Mesothelial cell of epicardium (in vitro differentiated cells): ENCODE measurements at places on chromosomes 11 and 22. TPM values are rescaled to one million over a fixed set of nuclear protein-coding genes. Genes with fewer than 3 reads are reported as not detected.

CRYBB2 gene
- total RNA-seq, result not detected in 3 replicates

LTBP3 gene
- 314 to 333 TPM (median 318 TPM) in 3 replicates for total RNA-seq

DNA sequence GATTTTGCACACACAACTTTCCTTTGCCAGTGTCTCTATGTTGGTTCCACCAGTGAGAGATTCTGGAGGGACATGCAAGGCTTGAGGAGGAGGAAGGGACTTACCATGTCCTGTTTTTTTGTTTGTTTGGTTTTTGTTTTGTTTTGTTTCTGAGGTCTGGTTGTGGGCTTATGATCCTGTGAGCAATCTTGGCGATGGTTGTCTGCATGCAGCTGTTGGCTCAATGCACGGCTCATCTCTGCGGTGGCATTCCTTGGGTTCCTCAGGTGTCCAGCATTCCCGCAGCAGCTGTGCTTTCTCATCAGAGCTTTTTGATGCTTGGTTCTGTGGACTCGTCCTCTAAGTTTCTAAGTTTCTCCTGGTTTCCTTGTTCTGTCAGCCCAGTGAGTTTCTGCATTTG is 4.8 kb upstream of the NNMT start:
- H3K27me3 ChIP-seq, result no peaks in the 10 kb centered on the region
- no peak overlapping the region for H3K27ac ChIP-seq
- no peak overlapping the region for H3K4me3 ChIP-seq
- no peaks in the 10 kb centered on the region for H3K36me3 ChIP-seq

GRCh38 chr22:19447330-19448075 is at the start of gene C22orf39:
TSS of gene C22orf39 (minus strand) at chr22:19447711. CDS start at chr22:19447688, 23 bp downstream.
- DNase-seq, result peak; percentile 60
- H3K4me1 ChIP-seq, result peaks cover 25% of the 10 kb centered on the region
- H3K27me3 ChIP-seq, result no peaks in the 10 kb centered on the region
- peak within 1 kb of the TSS; percentile 88 for H3K4me3 ChIP-seq
- peak within 1 kb of the TSS; percentile 96 for H3K27ac ChIP-seq
- peaks cover 4% of the 10 kb centered on the region for H3K36me3 ChIP-seq

DNA sequence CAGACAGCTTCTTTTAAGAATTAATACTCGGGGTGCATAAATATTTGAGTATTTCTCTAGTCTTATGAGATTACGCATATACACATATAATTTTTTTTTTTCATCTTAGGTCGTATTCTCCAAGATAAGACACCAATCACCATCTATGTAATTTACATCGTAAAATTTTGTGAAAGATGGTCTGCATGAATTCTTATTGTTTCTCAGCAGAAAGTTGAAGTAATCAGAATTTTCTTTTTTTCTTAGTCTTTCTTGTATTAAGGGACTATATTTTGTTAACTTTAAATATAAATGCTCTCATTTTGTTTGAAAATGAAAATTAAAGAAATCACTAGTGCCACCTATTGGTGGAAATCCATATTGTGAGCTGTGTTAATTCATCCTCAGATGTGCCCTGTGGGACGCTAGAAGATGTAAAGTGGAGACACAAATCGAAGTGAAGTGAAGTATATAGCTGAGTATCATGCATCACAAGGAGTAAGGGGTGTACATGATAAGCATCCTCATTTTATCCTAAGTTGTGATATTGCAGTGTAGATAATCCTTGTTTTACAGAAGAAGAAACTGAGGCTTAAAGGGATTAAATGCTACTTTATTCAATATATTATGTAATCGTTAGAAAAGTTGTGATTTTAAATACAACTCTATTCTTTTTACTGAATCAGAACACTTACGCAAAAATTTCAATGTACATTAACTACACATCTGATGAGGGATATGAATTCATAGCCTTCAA is 2084.3 kb downstream of the LRRC4C start:
- H3K4me1 ChIP-seq, result no peaks in the 10 kb centered on the region
- no peaks in the 10 kb centered on the region for H3K27me3 ChIP-seq
- H3K36me3 ChIP-seq, result no peaks in the 10 kb centered on the region
- DNase-seq, result no peak

- peaks cover 11% of the 10 kb centered on the region for H3K27me3 ChIP-seq
- H3K27ac ChIP-seq, result no peak overlapping the region
- no peaks in the 10 kb centered on the region for H3K36me3 ChIP-seq
- no peak for DNase-seq
These were observed 74.2 kb downstream of the KIRREL3 start for GRCh38 chr11:126926376-126926791.

GRCh38 chr11:18726040-18726439 is at the start of gene IGSF22:
TSS of gene IGSF22 (minus strand) at chr11:18726188. CDS start at chr11:18724236, 1,952 bp downstream.
- no peak for DNase-seq
- peaks cover 4% of the 10 kb centered on the region for H3K27me3 ChIP-seq
- no peaks in the 10 kb centered on the region for H3K36me3 ChIP-seq

DNA sequence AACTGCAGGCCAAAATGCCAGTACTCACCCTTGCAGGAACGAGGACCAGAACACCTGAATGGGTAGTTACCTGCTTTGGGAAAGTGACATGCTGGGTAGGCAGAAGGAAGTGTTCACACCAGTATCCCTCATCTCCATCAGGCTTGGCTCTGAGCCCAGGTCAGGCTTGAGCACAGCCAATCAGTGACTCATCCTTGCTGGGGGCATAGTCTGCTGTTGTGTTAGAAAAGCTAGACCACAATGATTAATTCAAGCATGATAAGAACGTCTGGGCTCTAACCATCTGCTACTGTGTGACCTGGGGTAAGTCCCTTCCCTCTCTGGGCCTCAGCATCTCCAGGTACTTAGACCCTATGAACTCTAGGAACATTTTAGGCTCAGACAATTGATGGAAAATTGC is 450.4 kb downstream of the MIAT start:
- H3K4me1 ChIP-seq, result peaks cover 56% of the 10 kb centered on the region
- H3K36me3 ChIP-seq, result no peaks in the 10 kb centered on the region
- H3K27ac ChIP-seq, result peak overlapping the region; percentile 92
- no peak overlapping the region for H3K4me3 ChIP-seq
- no peak for DNase-seq

- H3K27ac ChIP-seq, result peak overlapping the region; percentile 82
- no peaks in the 10 kb centered on the region for H3K27me3 ChIP-seq
- DNase-seq, result no peak
- no peaks in the 10 kb centered on the region for H3K36me3 ChIP-seq
- H3K4me1 ChIP-seq, result peaks cover 31% of the 10 kb centered on the region
These were observed 380.3 kb upstream of the PITPNB start for GRCh38 chr22:28299309-28299708.

GRCh38 chr11:10454878-10455631 is at the start of gene AMPD3:
TSS of gene AMPD3 (plus strand) at chr11:10455264. CDS start at chr11:10461520, 6,256 bp downstream.
- peaks cover 23% of the 10 kb centered on the region for H3K27me3 ChIP-seq
- peak within 1 kb of the TSS; percentile 73 for H3K27ac ChIP-seq
- DNase-seq, result no peak
- no peaks in the 10 kb centered on the region for H3K36me3 ChIP-seq
- H3K4me1 ChIP-seq, result peaks cover 33% of the 10 kb centered on the region
- peak within 1 kb of the TSS; percentile 58 for H3K4me3 ChIP-seq

GRCh38 chr11:64165481-64165841 is 452 bp downstream of the MACROD1 start:
- H3K36me3 ChIP-seq, result peaks cover 2% of the 10 kb centered on the region
- peaks cover 10% of the 10 kb centered on the region for H3K4me1 ChIP-seq
- peak overlapping the region; percentile 66 for H3K4me3 ChIP-seq
- no peaks in the 10 kb centered on the region for H3K27me3 ChIP-seq
- no peak overlapping the region for H3K27ac ChIP-seq
